ENCODE measurements at places on chromosomes 5 and 9. TPM values are rescaled to one million over a fixed set of nuclear protein-coding genes. Genes with fewer than 3 reads are reported as not detected.
A peak's percentile ranks its signal among the peaks of the same experiment; 100 is the strongest.

Gene DROSHA
- 50.6 TPM for total RNA-seq

GRCh38 chr9:108083160-108083750 lies 593.7 kb upstream of the KLF4 start:
- no peak for DNase-seq

GRCh38 chr5:54873691-54874090 lies 111.7 kb downstream of the ESM1 start:
- peak; percentile 56 for DNase-seq

- no peak for DNase-seq
Observed at GRCh38 chr5:172616730-172617129, 24.3 kb upstream of the NEURL1B start.

GRCh38 chr9:124880501-124880900 lies 18.6 kb downstream of the ARPC5L start:
- no peak for DNase-seq

DNA sequence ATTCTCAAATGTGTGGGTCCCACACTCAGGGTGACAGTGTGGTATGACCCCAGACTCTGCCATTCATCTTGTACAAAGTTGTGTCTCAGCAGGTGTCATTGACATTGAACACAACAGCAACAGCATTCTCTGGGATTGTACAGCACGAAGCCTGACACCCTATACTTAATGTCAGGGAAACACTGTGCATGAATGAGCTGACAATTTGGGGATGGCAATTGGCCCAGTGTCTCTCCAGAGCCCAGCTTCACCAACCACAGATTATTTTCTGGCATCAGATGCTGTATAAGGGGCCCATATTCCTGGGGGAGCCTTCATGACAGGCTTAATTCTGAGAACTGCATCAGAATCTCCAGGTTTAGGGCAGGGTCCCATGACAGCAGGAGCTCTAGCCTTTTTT lies 143.2 kb downstream of the GCNT1 start:
- DNase-seq, result no peak

DNA sequence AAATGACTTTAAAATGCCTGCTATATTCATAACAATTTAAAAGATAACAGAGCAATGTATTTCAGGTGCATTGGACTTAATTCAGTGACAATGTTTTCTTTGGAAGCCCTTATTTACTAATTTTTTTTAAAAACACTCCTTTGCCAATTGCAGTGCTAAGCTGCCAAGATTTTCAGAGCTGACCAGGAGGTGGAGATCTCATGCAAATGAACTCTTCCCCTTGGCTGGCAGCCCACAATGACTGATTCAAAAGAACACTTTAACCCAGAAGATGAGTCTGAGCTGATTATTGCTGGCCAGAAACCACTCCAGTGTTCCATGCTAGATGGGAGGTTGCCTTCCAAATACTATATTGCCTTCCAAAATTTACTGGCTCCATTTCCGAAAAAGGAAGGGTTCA lies 128.3 kb upstream of the CCNH start:
- peak; percentile 87 for DNase-seq

- DNase-seq, result no peak
Observed at GRCh38 chr5:37626266-37626665, 213.6 kb downstream of the GDNF start.

DNA sequence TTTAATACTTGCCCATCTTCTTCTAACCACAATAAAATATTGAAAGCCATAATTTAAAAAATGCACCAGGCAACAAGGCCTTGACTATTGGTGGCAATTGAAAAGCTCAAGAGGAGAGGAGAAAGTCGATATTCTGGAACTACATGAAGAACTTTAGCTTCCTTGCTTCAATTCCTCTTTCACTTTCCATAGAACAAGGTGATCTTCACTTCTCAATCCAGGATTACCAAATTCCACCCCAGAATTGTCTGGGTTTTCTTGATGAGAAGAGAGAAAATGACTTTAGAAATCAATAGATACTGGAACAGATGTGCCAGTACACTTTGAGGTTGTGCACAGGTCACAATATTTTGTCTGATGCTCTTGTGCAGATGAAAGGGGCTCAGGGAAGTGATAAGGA lies 52.2 kb downstream of the PTCD2 start:
- no peak for DNase-seq

Gene UNC5A
- total RNA-seq, result 0.70 TPM

Gene TCF7
- total RNA-seq, result 2.6 TPM

Gene CER1
- 2.8 TPM for total RNA-seq

DNA sequence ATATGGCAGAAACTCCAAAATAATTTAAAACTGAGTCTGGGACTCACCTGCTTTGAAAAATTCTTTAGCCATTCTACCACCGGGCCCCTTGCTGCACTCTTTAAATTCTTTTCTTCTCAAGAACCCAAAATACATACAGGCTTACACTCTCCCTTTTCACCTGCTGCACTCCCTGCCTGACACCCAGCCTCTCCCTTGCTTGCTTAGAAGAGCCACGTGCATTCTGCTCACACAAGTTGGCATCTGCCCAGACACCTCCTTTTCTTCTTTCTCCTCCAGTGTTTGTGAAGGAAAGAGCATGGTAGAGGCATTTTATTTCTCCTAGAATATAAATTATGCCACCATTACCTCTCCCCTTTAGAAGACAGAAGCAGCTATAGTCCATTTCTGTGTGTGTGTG lies 39.0 kb upstream of the AOPEP start:
- no peak for DNase-seq

DNA sequence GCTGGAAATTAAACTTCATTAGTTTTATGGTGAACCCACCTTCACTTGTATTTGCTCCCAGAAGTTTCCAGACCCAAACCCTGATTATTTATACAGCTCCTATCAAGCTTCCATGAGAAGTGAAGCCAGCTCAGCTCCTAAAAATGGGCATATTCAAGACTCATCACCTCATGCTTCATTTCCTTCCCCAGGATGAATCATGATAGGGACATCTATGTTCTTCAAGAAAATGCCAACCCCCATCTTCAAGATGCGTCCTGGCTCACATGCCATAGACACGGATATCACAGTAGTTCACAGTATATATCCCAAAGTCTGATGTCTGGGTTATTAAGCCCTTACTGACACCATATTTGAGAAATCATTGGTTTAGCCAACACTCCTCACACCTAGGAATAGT lies 217.6 kb downstream of the NPR3 start:
- peak; percentile 24 for DNase-seq

- DNase-seq, result no peak
Observed at GRCh38 chr5:9166202-9167112, 379.4 kb downstream of the SEMA5A start.

DNA sequence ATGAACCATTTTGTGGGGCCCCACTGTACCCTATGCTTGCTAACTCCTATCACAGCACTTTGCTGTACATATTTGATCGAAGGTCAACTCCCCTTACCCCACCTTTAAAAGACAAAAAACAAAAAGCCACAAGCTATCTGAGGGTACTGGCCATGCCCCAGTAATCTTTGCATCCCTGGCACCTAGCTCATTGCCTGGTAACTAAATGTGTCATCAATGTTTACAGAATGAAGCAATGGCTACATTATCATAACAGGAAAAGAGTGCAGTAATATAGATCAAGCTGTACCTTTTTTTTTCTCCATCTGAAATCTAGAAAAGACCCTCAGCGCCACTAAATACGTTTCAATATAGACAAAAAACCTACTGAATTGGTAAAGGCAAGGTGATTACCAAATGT lies 188.0 kb downstream of the ELAVL2 start:
- no peak for DNase-seq

DNA sequence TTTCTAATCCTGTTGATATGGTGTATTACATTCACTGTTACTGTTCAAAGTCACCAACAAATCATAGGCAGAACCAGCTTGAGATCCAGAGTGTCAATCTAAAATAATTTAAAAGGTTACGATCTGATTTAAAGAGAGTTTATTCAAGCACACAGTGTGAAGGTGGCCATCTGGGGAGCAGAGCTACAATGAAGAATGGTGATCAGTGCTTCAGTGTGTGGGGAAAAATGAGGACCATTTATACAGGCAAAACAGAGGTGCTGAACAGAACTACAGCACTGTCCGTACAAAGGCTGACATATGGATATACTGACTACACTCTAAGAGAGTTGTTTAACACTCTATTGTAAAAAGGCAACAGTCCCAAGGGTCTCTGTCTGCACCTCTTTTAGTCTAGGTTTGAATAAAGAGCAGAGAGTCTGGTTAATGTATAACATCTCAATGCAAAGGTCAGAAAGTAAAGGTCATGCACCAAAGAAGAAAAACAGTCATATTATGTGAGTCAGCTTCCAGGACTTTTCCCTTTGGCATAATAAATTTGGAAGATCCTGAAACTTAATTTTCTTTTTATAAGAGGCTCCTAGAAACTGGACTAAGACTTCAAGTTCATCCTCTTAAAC lies 29.7 kb upstream of the TDRD7 start:
- no peak for DNase-seq

GRCh38 chr5:32042551-32042961 lies 131.6 kb downstream of the GOLPH3 start:
- no peak for DNase-seq

DNA sequence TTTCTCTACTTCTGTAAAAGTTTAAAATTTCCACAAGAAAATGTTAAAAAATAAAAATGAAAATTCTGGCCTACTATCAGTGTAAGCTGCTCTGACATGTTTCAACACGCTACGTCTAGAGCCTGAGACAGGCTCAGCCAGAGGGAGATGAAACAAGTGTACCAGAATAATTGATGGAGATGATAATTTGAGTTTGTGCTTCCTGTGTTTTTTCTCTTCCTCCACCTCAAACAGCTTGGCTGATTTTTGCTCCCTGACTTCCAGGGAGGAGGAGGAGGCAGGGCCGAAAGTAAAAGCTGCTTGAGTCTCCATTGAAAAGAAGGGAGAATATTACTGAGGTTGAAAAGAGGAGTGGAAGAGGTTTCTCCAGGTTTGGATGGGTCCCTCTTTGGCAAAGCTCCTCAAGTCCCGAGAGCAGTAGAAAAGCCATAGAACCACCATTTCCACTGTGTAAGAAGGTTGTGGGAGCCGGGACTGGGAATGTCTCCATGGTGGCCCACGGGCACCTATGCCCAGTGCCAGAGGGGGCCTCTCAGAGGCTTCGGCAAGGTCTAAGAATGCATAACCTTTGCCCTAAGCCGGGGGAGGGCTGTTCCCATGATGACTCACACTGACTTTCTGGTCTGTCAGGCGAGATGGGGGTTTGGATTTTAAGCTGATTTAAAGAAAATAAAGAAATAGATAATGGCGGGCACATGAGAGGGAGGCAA lies 95.1 kb downstream of the HRH2 start:
- no peak for DNase-seq

DNA sequence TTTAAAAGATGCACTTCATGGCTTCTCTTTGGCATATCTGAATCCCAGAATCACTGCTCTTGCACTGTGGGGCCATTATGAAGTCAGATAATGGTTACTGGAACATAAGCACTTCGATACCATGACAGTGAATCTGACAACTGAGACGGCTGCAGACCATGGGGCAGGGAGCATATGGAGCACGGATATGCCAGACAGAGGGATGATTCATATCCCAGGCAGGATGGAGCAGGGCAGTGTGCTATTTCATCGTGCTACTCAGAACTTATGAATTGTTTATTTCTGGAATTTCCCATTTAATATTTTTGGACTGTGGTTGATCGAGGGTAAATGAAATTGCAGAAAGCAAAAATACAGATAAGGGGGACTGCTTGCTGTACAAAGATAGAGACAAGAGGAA lies 145.0 kb downstream of the EGFLAM start:
- peak; percentile 18 for DNase-seq

DNA sequence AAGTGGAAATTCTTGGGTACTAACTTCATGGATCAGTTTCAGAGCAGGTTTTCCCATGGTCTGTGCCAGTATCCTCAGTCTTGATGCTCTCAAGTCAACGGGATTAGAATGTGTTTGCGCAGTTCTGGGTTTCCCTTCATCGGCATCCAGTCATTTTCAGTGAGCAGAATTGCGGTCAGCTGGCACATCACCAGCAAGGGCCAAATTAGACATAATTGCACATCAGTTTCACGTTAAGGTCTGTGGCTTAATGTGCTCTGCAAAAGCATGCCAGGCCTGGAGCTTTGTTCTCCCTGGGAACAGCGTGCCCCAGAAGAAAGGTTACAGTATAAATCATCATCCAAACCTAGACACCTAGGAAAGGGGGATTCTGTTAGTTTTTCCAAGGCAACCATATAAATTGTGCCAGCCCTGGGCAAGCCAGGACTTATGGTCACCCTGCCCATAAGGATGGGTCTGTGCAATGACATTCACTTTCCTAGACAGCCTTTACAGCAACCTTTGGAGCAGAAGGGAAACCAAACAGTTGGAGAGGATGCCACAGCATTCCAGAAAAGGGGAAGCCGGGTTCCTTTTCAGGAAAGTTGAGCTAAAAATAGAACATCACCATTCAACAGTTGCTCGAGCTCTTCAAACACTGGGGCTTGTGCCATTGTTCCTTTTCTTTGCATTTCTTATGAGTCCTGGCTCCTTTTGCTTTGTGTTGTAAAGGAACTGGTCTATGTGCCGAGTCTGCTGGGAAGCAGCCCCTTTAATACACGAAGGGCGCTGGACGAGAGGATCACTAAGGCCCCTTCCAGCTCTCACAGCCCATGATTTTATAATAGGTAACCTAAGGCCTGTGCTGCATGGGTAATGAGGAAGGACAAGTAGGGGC lies 23.1 kb downstream of the IQGAP2 start:
- DNase-seq, result peak; percentile 14

- no peak for DNase-seq
Observed at GRCh38 chr9:93033531-93033930, 25.0 kb upstream of the SUSD3 start.

Gene ADAMTS2
- 26.6 TPM for total RNA-seq

- peak; percentile 48 for DNase-seq
Observed at GRCh38 chr5:135978212-135978631, 23.4 kb upstream of the LECT2 start.

- no peak for DNase-seq
Observed at GRCh38 chr5:160565376-160565775, 143.7 kb downstream of the PTTG1 start.

Gene HTR4
- total RNA-seq, result not detected

DNA sequence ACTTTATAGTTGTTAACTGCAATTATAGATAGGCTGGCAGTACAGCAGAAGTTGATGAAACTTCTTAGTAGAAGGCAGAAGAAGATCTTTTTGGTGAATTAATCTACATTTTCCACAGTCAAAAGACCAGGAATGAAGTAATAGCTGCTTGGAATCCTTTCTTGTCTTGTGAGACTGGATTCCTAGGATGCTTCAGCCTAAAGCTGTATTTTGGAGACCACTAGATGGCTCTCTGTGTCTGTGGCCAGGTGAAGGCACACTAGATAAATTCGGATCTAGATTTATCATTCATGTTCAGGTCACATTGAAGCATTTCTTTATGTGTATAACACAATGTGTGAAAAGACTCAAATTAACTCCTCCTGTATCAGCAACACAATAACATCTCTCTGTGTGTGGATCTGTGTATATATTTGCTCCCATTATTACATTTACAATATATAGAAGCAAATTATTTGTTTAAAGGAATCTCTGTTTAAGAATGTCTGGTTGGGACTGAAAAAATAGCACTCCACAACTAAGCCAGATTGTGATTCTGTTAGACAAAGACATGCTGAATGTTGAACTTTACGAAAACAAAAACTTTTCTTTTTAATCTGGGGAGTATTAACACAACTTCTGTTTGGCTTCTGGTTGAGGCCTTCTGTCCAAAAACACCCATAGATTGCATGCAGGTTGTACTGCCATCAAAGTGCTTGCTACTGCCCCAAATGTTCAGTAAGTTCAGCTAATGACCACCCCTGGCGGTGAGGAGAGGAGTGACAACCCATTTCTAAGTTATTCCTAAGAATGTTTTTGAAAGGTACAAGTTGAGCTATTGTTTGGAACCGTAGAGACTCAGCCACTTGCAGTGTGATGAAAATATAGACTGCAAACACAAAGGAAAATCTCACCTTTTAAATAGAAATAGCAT lies 10.6 kb downstream of the GRIN3A start:
- no peak for DNase-seq

Gene IFNB1
- 3.2 TPM for total RNA-seq

Gene C9
- 0.07 TPM for total RNA-seq
